Effector CD4-positive, alpha-beta T cell (primary cell): ENCODE measurements at places on chromosomes 12 and 14.
A peak's percentile ranks its signal among the peaks of the same experiment; 100 is the strongest.

GRCh38 chr12:75596406-75596805 lies 85.0 kb upstream of the KRR1 start:
- no peak for DNase-seq

GRCh38 chr12:65631621-65632111 lies 192.6 kb upstream of the HMGA2 start:
- DNase-seq: no peak

- DNase-seq: no peak
These were observed 343.0 kb downstream of the BMP4 start for GRCh38 chr14:53613404-53614253.

- DNase-seq: no peak
These were observed 17.7 kb upstream of the SERPINA4 start for GRCh38 chr14:94543449-94544124.

DNA sequence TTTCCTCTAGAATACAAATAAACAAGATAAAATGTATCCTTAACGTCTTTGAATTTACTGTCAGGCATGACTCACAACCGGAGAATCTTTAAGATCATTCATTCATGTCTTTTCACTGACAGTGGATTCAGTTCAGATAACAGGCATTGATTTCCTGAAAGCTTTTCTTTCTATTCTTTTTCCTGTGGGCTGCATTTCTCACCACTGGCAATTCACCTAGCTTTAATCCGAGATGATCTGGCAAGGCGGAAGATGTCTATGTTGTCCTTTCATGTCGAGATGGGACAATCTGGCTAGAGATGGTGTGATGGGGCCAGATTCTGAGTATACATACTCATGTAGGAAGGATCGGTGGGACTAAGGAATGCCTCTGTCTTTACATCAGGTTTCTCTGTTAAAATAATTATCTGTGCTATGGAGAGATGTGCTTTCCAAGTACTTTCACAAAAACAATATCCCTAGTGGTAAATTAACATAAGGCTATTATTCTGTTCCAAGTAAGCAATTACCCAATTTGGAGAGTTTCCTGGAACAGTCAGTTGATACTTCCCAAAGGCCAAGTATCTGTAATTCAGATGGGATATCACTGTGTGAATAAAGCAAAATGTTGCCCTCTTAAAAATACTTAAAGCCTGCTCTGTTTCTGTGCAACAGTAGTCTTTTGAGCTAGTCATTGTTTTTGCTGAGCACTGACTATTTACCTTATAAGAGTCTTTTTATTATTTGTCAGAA lies 17.8 kb downstream of the ACSS3 start:
- no peak for DNase-seq

- no peak for DNase-seq
These were observed 22.6 kb upstream of the SNRPF start for GRCh38 chr12:95836185-95836609.

GRCh38 chr12:68495336-68496070 lies 115.2 kb upstream of the RAP1B start:
- DNase-seq: no peak

GRCh38 chr12:18139254-18139653 lies 49.3 kb upstream of the RERGL start:
- no peak for DNase-seq

DNA sequence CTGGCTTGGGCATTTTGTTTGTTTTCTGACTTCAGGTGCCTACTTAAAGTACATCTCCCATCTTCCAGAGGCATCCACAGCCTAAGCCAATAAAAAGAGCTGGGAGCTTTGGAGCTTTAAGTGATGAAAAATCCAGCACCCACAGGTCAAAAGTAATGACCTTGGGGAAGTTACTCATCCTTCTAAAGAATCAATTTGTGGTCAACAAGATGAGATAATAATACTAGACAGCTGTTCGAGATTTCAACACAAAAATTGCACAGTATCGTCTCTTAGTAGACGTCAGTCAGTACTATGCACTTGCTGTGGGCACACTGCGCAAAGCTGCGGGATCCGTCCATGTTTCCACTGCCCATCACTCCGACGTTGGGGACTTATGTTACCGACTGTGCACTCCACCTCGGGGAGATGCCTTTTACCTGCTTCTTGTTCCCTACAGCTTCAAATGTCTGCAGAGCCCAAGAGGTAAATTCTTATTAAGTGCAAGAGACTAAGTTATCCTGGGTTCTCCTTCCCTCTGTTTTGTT lies 1.3 kb downstream of the ST8SIA1 start:
- DNase-seq: no peak

DNA sequence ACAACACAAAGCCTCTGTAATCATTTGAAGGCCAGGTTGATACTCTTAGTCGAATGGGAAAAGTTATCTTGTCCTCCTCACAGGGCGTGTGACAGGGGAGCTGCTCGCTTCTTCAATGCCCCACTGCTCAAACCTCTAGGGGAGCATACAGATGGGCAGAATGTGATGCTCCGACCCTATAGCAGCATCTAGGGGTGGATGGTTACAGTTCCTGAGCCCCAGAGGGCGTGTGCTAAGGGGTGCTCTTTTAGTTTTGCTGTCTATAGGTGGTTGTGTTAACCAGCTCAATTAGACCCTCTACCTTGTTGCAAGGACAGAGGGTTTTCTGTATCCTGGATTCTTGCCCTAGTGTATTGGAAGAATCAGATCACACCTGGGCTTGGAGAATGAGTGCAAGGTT lies 47.8 kb downstream of the HSD17B6 start:
- no peak for DNase-seq

DNA sequence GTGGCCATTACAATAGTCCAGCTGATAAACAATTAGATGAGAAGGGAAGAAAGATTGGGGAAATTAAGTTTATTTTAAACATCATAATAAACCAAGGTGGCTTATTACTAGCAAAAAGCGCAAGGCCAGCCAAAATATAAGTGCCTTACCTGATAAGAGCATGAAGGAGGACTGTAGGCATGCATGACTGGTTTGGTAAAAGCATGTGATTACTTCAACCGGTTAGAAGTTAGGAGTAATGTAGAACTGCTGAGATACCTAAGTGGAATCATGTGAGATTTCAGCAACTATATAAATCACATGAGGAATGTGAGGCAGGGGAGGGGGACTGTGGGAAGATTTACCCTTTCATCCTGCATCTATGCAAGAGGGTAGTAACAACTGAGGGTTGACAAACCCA lies 59.7 kb upstream of the CCDC196 start:
- no peak for DNase-seq

DNA sequence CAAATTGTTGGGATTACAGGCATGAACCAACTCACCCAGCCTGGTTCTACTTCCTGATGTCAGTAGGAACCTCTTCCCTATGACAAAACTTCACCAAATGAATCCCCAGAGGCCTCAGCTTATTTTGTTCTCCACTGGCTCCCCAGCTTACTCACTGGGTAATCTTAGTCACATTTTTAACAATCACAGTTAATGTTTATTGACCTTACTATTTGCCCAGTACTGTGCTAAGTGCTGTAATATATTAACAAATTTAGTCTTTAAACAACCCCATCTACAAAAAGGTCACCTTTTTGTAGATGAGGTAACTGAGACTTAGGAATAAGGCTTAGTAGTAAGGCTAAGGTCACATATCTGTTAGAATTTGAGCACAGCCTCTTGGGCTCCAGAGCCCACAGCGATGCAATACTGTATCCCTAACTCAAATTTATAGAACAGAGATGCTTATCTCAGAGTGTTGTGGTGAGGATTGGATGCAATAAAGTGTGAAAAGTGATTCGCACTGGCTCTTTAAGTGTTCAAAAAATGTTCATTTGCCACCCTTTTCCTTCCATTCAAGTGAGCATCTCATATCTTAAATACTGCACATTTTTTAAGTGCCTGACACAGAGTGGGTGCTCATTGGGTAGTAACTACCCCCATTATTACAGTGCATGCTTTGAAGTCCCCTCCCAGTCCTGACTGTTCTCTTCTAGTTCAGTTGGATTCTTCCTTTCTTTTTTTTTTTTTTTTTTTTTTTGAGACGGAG lies 146.4 kb upstream of the ARHGAP5 start:
- DNase-seq: no peak

- no peak for DNase-seq
These were observed 4.7 kb downstream of the DYNLL1 start for GRCh38 chr12:120500581-120500980.

DNA sequence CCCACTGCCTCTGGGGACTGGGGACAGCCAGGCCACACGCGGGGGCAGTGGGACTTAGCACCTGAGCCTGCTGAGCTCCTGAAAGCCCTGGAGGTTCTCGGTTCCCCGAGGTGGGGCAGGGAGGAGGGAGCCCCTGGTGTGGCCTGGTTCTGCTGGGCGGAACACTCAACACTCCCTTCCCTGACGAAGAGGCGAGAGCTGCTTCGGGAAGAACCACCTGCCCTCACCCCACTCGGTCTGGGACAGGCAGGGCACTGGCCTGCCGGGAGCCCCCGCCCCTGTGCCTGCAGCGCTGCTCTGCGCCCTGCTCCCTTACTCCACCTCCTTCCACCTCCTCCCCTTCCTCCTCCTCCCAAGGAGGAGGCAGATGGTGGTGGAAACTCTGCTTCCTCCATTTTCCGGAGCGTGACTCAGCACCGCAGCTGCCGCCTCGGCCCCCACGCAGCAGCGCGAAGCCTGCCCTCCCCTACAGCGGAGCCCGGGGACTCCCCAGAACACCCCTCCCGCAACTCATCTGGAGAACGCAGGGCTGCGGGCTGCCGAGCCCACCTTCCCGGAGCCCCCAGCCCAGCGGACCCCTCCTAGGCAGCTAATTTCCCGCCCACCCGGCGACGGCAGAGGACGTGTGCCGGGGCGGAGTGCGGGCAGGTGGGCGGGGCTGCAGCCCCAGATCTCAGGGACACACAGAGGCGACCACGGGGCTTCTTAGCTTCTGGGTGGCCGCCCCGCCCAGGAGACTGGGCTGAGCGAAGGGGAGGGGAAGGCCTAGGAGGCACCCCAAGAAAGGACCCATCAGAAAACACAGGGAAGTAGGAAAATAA lies 11.7 kb upstream of the INF2 start:
- peak; percentile 52 for DNase-seq

DNA sequence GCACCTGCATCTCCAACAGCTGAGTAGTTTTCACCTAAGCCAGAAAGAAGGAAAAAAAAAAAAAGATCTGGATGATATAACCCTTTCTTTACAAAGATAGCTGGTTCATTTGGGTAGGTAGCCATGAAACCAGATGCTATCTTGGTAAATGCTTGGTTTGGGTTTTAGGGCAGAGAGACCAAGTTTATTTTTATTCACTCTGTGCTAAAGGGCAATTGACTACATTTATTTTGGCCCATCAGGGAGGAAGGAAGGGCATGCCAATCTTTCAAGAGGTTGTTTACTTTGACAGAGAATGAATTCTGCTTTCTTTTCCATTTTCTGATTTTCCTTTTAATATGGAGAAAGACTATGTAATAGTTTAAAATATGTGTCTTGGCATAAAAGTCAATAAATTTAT lies 91.0 kb downstream of the NTN4 start:
- no peak for DNase-seq

DNA sequence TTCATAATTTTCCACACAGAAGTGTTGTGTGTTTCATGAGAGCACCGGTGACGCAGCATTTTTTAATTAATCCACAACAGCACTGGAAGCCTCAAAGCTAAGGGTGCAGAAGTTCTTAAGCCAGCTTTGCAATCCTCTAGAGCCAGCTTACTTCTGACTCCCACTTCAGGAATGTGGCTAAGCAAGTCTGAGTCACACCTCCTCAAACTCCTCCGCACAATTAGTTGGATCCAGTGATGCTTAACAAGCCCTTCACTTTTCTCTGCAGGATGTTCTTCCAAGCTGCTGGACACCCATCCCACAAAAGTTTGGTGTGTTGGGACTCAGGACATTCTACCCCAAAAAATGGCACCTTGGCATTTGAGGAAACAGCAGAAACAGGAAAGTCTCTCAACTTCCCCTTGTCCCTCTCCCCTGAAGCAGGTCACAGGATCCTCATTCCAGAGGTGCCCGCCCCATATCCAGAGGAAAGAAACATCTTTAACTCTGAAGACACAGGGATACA lies 210.0 kb downstream of the PPM1H start:
- no peak for DNase-seq

DNA sequence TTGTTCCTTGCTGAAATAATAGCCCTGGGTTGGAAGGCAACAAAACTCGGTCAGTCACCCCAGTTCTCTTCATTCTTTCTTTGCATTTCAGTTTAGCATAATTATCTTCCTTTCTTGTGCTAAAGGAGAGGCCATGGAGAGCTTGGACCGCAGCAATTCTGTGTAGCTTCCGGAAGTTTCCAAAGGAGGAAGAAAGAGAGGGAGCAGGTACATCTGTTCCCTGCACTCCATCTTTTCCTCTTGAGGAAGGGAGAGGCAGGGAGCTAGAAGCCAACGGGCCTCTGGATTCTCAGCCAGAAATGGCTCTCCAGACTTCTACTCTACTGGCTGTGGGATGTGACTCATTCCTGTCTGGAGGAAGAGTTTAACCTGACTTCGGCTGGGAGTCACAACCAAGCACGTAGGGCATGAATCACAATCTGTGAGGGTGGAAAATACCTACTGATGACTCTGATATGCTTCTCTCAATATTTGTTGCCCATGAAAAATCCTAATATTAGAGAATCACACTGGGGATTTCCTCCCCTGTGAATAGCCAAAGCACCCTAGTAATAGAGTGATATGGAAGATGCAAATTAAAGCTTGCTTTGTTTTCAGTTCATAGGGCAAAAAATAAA lies 17.0 kb downstream of the ANO6 start:
- DNase-seq: no peak

- DNase-seq: no peak
These were observed 603.3 kb upstream of the FLRT2 start for GRCh38 chr14:84926656-84927055.

GRCh38 chr12:55743406-55744339 lies 751 bp downstream of the GDF11 start:
- peak; percentile 37 for DNase-seq

DNA sequence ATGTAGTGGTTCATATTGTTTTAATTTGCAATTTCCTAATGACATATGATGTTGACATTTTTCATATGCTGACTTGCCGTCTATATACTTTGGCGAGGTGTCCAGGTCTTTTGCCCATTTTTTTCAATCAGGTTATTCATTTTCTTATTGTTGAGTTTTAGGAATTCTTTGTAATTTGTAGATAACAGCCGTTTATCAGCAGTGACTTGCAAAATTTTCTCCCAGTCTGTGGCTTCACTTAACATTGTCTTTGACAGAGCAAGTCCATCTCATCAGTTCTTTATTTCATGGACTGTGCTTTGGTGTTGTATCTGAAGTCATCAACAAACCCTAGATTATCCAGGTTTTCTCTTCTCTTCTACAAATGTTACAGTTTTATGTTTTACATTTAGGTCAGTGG lies 12.6 kb upstream of the KLHDC2 start:
- DNase-seq: no peak

DNA sequence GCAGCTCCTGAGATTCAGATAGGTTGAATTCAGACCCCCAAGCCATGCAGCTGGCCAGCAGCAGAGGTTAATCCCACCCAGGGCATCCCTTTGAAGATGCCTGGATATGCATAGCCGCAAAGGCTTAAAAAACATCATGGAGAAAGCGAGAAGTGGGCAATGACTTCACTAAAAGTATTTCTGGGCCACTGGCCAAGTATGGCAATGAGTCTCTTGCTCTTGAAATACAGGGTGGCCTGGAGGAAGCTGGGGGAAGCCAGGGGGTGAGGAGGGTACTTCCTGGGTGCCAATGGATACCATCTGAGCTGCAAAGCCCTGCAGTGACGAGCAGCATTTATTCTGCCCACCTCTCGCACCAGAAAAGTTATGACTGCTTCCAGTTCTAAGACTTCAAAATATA lies 539.3 kb upstream of the TBX3 start:
- no peak for DNase-seq

- peak; percentile 30 for DNase-seq
These were observed 37.1 kb downstream of the CMAS start for GRCh38 chr12:22083167-22083566.

- DNase-seq: peak; percentile 39
These were observed 18.8 kb upstream of the RAP1B start for GRCh38 chr12:68591734-68592418.
